Foreskin keratinocyte (primary cell): ENCODE measurements at places on chromosomes 2 and 18. TPM values are rescaled to one million over a fixed set of nuclear protein-coding genes. Genes with fewer than 3 reads are reported as not detected.

The GKN2 gene
- total RNA-seq, result not detected in 2 replicates

The COPS8 gene
- 94.8 and 102 TPM in 2 replicates for total RNA-seq

The HTR2B gene
- not detected in 2 replicates for total RNA-seq

The COLEC11 gene
- total RNA-seq, result not detected in 2 replicates

The IL1R2 gene
- 37.9 and 40.7 TPM in 2 replicates for total RNA-seq
